ENCODE measurements at places on chromosomes 11 and 22. TPM values are rescaled to one million over a fixed set of nuclear protein-coding genes. Genes with fewer than 3 reads are reported as not detected.
A peak's percentile ranks its signal among the peaks of the same experiment; 100 is the strongest.

DNA sequence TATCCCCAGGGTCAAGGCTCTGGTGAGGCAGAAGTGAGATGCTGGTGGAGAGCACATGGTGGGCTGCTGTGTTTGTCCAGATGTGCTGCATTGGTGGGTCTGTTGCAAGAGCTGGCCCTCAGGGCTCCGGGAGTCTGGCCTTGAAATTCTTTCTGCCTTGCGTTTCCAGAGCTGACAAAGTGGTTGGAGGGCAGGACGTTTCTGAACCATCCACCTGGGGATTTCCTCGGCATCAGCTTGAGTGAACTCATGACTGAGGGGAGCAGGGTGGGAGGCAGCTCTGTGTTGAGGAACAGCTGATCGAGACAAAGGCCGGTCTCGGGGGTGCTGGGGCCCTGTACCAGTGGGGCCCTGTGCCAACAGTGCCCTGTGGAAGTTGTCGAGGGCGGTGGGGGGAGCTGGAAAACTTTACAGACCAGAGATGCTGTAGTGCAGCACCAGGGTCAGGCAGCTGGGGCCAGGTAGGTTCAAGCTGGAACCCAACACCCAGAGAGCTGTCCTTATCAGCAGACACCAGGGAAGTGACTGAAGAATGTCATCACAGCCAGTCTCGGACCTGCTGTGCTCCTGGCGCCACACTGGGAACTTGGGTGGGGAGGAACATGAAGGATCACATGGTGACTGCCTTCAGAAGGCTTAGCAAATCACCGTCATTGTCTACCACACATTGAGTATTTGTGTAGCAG, 4.9 kb downstream of the TSKU start:
- DNase-seq: peak; percentile 54

DNA sequence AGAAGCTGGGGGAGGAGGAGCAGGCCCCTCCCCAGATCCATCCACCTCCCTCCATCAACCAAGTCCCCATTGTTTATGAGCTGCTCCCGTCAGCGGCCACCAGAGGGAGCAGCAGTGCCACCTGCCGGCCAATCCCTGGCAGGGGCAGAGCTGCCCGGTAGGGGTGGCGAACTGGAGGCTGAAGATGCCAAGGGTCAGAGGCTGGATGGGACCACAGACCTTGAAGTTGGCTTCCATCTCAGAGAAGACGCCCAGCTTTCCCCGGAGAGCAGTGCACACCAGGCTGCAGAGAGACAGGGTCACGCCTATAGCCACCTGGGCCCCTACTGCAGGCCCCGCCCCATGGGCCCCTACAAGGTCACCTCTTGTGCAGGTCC, 3.6 kb downstream of the FIBP start:
- no peak for DNase-seq

- DNase-seq: no peak
Observed at GRCh38 chr11:123479048-123479837, 49.2 kb downstream of the GRAMD1B start.

DNA sequence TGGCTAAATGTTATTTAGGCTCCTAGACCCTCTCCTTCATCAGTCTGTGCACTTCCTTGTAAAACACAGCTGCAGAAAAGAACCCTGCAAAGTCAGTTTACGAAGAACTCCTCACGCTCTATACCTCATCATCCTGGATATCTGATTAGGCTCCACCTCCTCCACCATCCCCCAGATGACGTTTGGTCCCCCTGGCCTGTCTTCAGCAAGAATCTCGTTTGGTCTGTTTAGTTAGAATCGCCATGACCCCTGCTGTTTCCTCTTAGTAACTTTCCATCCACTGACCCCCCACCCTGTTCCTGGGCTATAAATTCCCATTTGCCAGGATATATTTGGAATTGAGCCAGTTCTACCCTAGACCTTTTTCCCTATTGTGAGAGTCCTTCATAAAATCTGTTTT, 214.1 kb downstream of the OPCML start:
- DNase-seq: no peak

DNA sequence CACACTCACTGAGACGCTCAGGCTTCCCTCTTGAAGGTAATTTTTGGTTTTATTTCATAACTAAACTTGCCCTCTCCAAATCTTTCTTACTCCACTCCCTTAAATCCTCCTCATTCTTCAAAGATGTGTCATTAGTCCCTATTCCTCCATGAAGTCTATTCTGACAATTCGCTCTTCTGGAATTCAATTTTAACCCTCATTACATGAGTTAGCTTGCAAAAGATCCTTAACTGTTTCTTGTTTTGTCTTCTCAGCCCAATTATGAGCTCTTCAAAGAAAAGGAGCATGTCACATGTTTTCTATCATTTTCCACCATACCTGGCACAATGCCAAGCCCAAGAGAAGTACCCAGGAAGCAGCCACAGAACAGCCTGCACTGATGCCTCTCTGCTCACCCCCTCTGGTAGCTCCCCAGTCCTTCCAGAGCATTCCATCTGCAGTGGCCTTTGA, 13.0 kb downstream of the GALNT18 start:
- no peak for DNase-seq

GRCh38 chr11:117842131-117842941, 17.8 kb upstream of the FXYD2 start:
- no peak for DNase-seq

- DNase-seq: no peak
Observed at GRCh38 chr11:20035701-20036601, 124.3 kb downstream of the DBX1 start.

GRCh38 chr11:134275534-134276395, at the start of gene GLB1L3:
TSS of gene GLB1L3 (plus strand) at chr11:134276379. CDS start at chr11:134276741, 362 bp downstream.
- no peak for DNase-seq

- DNase-seq: no peak
Observed at GRCh38 chr11:73468590-73469161, 92.5 kb downstream of the RELT start.

GRCh38 chr11:122069707-122070360, 46.2 kb downstream of the BLID start:
- DNase-seq: peak; percentile 26

- DNase-seq: peak; percentile 88
Observed at GRCh38 chr11:75351541-75351790, at the start of gene ARRB1. TSS of gene ARRB1 (minus strand) at chr11:75351661. CDS start at chr11:75351607, 54 bp downstream.

DNA sequence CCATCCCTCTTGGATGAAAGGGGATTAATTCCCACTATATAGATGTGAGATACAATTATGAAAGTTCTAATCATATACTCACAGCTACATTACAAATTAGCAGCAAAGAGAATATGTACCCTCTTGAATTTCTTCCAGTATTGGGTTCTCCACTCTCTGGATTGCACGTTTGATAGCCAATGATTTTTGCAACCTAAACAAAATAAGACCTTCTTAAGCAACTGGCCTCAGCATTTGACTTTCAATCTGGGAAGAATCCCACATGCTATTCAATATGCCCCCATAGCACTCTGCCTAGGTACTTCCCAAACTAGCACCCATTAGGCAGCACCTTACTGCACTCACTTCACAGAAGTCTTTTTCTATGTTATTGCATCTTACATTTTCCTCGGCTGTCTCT, 55.8 kb downstream of the ETS1 start:
- no peak for DNase-seq

DNA sequence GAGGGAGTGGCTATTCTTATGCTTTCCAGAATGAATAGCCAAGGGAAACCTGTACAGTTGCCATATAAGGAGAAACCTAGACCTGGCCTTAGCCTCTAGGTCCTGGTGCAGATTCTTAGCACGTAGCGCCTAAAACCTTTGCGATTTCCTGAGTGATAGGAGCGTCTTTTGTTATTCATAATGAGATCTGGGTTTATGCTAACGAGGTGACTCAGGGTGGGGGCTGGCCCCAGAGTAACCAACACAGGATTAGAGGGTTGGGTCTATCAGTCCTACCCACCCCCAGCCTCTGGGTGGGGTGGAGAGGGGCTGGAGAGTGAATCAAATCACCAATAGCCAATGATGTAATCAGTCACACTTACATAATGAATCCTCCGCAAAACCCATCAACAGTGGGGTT, 73.4 kb upstream of the PARVG start:
- no peak for DNase-seq

DNA sequence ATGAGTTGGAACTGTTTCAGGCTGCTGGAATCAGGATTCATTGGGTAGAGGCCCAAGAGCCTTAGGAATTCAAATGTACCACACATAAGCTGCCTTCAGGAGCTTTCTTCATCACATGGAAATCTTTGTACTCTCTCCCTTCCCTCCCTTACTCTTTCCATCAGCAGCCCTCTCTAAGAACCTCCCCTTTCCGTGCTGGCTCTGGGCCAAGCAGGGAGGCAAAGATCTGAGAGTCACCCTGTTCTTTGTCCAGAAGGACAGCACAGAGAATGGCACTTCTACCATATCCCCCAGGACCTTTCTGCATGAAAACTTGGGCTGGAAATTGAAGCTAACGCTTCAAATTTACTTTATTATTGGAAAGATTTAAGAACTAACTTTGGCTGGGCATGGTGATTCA, 20.7 kb upstream of the TPBGL start:
- no peak for DNase-seq

- no peak for DNase-seq
Observed at GRCh38 chr22:39428597-39429071, 28.2 kb upstream of the MGAT3 start.

DNA sequence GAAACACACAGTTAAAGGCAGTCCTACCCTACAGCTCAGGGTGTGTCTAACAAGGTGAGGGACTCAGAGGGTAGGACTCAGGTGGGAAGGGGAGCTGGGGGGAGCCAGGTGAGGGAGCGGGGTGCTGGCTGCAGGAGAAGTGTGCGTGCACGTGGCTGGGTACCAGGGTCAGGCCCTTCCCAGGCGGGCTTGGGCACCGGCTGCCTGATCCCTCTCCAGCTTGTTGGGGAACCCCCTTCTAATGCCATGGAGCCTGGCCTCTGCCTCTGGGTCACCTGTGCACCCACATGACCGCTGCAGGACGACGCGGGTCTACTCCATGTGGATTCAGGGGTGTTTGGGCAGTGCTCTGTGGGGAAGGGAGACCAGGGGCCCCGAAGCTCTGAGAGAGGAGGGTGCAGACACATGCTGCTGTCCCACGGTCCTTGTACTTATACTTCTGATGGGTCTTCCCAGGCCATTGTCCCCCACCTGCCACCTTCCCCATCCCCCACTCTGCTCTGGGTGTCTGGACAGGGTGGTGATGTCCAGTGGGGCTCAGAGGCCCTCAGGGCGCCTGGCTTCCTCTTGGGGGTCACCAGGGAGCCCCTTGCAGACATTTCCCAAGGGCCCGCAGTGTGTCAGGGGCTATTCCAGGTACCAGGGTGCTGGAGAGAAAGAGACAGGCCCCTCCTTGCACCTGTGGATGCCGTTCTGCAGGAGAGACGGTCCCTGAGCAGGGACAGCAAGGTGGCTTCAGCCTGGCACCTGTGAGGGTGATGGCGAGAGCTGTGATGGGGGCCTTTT, 10.4 kb upstream of the MRGPRD start:
- peak; percentile 26 for DNase-seq

- no peak for DNase-seq
Observed at GRCh38 chr11:92784331-92784730, 185.1 kb upstream of the MTNR1B start.

DNA sequence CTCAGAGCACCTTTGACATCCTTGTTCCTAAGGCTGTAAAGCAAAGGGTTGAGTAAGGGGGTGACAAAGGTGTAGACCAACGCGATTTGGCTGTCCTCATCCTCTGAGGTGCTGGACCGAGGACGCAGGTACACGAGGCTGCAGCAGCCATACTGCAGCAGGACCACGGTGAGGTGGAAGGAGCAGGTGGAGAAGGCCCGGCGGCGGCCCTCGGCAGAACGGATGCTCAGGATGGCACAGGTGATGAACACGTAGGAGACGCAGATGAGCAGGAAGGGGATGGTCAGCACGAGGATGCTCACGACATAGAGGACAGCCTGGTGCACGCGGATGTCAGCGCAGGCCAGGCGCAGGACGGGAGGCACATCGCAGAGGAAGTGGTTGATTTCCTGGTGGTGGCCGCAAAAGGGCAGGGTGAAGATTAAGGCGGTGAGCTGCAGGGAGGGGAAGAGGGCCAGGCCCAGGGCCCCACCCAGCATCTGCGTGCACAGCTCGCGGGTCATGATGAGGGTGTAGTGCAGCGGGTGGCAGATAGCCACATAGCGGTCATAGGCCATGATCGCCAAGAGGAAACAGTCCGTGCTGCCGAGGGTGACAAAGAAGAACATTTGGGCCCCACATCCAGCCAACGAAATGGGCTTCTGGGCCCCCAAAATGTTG, 632 bp downstream of the OR10Q1 start:
- peak; percentile 48 for DNase-seq

- DNase-seq: no peak
Observed at GRCh38 chr11:21653951-21654421, 538.9 kb upstream of the ANO5 start.

DNA sequence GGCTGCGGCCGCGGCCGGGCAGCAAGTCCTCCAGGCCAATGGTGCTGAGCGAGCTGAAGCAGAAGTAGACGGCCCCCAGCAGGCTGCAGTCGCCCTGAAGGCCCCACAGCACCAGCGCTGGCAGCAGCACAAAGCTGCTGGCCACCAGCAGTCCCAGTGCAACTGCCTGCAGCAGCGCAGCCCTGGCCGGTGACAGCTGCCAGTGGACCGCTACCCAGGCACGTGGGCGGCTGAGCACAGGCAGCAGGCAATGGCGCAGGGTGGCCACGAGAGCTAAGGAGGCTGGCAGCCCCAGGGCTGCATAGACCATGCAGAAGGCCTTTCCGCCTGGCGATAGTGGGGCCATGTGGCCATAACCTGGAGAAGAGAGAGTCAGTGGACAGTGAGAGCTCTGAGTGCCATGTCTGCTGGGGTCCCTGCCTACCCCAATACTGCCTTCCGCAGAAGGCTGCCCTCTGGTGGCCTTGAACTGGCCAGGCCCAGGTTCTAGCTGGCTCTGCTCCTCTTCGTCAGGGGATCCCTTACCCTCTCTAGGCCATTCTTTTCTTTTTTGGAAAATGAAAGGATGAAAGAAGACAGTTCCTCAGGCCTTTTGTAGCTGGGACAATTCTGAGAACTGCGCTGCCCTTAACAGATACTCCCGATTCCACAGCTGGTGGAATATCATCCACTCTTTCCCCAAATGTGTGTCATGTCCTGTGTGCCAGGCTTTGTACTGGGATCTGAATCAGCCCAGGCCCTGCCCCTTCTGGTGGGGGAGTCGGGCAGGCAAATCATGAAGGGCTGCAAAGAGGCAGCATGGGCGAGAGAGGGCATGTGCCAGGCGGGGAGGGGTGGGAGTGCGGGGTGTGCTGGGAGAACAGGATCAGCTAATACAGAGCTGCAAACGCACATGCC, 1.8 kb downstream of the KCNK7 start:
- DNase-seq: peak; percentile 75

Gene NLRP14
- total RNA-seq: 0.09 TPM

Gene LRRC4C
- total RNA-seq: 0.04 TPM

Gene GLYAT
- total RNA-seq: 0.18 TPM

Gene TBX10
- total RNA-seq: 0.09 TPM

Gene SYT13
- 4.1 TPM for total RNA-seq

Gene POTEH
- total RNA-seq: not detected

Gene NUMA1
- 138 TPM for total RNA-seq

Gene KRTAP5-1
- total RNA-seq: not detected

Gene ST3GAL4
- total RNA-seq: 6.0 TPM

Measured in pancreas (tissue), 10 donors.